ENCODE measurements at places on chromosomes 7 and 10. TPM values are rescaled to one million over a fixed set of nuclear protein-coding genes. Genes with fewer than 3 reads are reported as not detected.

- DNase-seq, result no peak
Measured at GRCh38 chr10:60644436-60645130, 133.7 kb upstream of the CDK1 start.

GRCh38 chr7:47444376-47445098, 137.4 kb downstream of the TNS3 start:
- peak; percentile 54 for DNase-seq

The KCND2 gene
- 17.7 TPM for total RNA-seq

The ACTL6B gene
- not detected for total RNA-seq

DNA sequence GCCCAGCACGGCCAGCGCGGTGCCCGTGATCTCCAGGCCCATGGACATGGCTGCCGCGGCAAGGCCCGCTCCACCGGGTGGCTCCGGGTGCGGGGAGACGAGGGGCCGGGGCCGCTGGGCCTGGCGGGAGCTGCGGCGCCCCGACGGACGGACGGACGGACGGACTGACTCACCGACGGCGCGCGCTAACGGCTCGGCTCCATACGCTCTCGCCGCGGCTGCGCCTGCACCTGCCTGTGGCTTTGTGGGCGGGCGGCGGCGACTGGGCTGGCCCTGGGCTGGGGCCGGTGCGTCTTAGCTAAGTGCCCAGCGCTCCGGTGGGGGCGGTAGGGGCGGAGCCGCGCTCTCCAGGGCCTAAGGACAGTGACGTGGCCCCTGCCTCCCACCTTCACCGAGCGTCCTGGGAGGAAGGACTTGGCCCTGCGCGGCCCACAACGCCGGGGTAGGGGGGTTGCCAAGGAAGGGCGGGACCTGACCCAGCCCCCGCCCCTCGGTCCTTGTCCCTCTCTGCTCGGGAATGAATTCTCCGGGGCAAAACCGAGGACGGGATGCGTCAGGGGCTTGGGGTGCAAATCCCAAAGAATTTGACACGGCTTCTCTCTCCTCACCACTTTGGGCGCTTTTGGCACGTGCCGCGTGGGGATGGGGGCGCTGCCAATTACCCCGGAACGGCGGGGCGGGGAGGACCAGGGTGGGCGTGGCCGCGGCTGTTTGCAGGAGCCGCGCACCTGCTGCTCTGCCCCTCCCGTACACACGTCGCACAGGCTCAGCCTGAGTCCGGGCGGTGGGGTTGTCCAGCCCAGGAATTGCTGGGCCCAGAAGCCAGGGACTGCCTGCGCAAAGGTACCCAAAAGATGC, at the start of gene CLDN3:
Gene CLDN3 (minus strand): TSS at position 269 of the 858 bp plus-strand sequence. CDS start 221 bp downstream, at position 48.
- peak; percentile 94 for DNase-seq

GRCh38 chr7:130342701-130343380, 1.8 kb upstream of the CPA5 start:
- DNase-seq, result no peak

DNA sequence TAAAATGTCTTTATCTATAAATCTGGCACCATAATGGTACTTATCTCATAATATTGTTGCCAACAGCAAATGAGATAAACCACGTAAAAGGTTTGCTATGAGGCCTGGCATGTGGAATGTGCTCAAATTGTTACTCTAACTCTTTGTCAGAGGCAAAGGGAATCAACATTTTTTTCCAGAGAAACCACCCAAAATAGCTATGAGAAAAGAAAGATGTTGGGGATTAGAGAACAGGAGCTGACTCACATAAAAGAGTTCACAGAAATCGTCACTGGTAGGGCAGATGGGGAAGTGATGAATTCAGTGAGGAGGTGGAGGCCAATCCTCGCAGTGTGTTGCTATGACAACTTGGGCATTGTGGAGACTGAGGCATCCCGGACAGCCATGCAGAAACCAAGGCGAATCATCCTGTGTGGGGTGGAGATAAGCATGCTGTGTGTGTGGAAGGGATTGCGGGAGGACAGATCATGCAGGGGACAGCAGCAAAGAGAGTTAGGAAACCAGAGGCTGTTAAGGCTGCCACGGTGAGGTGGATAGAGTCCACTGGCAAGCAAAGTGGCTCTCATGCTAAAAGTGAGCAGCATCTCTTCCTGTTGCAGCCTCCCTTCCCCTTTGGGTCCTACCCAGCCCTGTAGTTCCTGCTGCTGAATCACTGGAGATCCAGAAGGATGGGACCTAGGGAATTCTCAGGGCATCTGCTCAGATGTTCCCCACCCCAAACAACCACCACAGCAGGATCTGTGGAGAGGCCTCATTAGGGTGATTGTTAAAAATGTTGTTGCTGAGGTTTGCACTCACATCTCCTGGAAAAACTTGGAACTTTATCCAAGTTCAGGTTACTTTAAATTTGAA, 103.9 kb downstream of the CUBN start:
- no peak for DNase-seq

Measured in GM23338 (cell line).